ENCODE measurements at places on chromosomes 1 and 21.
A peak's percentile ranks its signal among the peaks of the same experiment; 100 is the strongest.

DNA sequence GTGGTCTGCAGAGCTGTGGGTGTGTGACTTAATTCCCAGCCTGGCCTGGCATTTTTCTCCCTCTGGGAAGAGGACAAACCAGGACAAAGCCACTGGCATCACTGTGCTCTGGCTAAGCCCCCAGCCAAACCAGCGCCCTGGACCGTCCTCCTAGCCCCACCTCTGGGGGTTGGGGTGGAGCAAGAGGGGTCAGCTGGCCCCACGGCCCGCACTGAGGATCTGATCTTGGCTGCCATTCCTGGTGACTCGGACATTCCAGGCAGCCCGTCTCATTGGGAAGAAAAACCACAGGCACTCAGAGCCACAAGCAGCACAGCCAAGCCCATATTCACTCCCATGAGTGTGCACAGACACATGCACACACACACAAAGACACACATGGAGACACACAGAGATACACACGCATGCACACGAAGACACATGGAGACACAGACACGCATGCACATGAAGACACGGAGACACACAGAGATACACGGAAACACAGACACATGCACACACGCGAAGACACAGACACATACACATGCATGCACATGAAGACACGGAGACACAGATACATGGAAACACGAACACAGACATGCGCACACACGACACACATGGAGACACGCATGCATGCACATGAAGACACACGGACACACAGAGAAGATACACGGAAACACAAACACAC, 2.3 kb upstream of the MXRA8 start:
- peak overlapping the region; percentile 4 for H3K4me3 ChIP-seq
- no peaks in the 10 kb centered on the region for H3K36me3 ChIP-seq
- no peak overlapping the region for H3K27ac ChIP-seq
- H3K4me1 ChIP-seq = peaks cover 9% of the 10 kb centered on the region
- peak; percentile 70 for DNase-seq

DNA sequence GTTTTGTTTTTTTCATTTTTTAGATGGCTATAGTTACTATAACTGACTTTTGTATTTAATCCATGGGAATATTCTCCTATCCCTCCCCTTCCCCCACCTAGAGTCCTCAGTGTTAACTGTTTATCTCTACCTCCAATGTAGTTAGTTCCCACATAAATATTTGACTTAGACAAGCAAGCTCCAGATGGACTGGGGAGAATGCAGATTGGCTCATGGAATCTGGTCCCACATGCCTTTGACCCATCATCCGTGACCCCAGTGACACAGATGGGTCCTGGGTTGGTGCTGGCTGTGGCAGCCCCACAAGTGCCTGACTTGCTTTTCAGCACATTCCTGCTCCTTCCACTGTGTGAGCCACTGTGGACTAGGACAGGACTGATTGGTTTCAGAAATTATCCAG, 41.8 kb downstream of the ATP2B4 start:
- H3K36me3 ChIP-seq = no peaks in the 10 kb centered on the region
- peaks cover 18% of the 10 kb centered on the region for H3K4me1 ChIP-seq
- no peaks in the 10 kb centered on the region for H3K27me3 ChIP-seq
- no peak overlapping the region for H3K4me3 ChIP-seq
- no peak for DNase-seq

- no peak overlapping the region for H3K27ac ChIP-seq
- DNase-seq = peak; percentile 83
- H3K4me1 ChIP-seq = peaks cover 6% of the 10 kb centered on the region
- H3K4me3 ChIP-seq = no peak overlapping the region
- no peaks in the 10 kb centered on the region for H3K27me3 ChIP-seq
Observed at GRCh38 chr1:235093696-235094592, 34.7 kb downstream of the TOMM20 start.

GRCh38 chr1:177181631-177182291, 11.0 kb downstream of the BRINP2 start:
- H3K27me3 ChIP-seq = peaks cover 70% of the 10 kb centered on the region
- peak overlapping the region; percentile 56 for H3K4me3 ChIP-seq
- peak; percentile 68 for DNase-seq
- H3K36me3 ChIP-seq = no peaks in the 10 kb centered on the region
- H3K4me1 ChIP-seq = peaks cover 8% of the 10 kb centered on the region

DNA sequence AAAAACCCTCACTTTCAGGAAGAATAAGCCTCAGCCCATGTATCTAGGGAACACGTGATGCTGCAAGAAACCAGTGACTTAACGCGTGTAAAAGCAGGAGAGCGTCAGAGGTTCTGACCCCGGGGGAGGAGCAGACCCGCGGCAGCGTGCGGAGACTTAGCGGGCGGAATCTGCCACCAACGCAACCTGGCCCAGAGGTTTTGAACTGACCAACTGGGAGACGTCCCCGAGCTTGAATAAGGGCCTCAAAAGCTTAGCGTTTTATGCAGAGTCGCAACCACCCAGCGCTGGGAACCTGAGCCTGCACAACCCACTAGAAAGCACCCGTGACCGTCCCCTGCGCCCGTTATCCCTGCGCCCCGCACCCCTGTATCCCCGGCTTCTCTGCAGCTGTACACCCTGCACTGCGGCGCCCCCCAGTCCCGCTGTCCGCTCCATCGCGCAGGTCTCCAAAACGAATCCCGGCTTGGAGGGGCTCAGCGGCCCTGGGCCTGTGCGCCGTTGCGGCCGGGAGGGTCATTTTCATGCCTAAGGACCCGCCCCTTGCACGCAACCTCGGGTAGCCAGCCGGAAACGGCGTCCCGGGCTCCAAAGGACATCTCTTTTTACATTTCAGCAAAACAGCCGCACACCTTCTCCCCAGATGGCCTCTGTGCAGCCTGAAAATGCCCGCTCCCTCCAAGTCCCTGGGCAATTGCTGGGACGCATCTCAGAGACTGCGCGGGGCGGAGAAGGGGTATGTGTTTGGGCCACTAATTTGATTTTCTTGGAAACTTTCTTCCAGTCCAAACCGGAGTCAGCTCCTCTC, 29.4 kb upstream of the TRIM17 start:
- H3K27me3 ChIP-seq = peaks cover 71% of the 10 kb centered on the region
- no peak overlapping the region for H3K4me3 ChIP-seq
- DNase-seq = no peak
- no peaks in the 10 kb centered on the region for H3K4me1 ChIP-seq

- H3K4me1 ChIP-seq = no peaks in the 10 kb centered on the region
- H3K27ac ChIP-seq = no peak overlapping the region
- H3K27me3 ChIP-seq = peaks cover 31% of the 10 kb centered on the region
- DNase-seq = no peak
- no peak overlapping the region for H3K4me3 ChIP-seq
Observed at GRCh38 chr21:45594721-45595489, 48.6 kb upstream of the PCBP3 start.

Data from MCF 10A (cell line).